ENCODE measurements at places on chromosomes 16 and 17. TPM values are rescaled to one million over a fixed set of nuclear protein-coding genes. Genes with fewer than 3 reads are reported as not detected.

Gene NATD1
- total RNA-seq, result 1.6 TPM

Gene KCTD2
- 51.2 TPM for total RNA-seq

Gene PRR14
- total RNA-seq, result 9.0 TPM

Gene KRTAP1-3
- total RNA-seq, result not detected

Gene GP2
- not detected for total RNA-seq

Gene TMEM132E
- 10.6 TPM for total RNA-seq

Gene PIK3R6
- total RNA-seq, result 0.69 TPM

Gene WFDC1
- total RNA-seq, result 7.6 TPM

Gene PRSS36
- 2.8 TPM for total RNA-seq

Gene CLEC10A
- total RNA-seq, result not detected

Gene MEOX1
- total RNA-seq, result not detected

Gene GAS2L2
- 1.2 TPM for total RNA-seq

Gene OR3A3
- not detected for total RNA-seq

Gene NGFR
- 6.5 TPM for total RNA-seq

Gene FBXW10B
- total RNA-seq, result 0.69 TPM

Gene SMPD3
- 69.0 TPM for total RNA-seq

Gene CCL22
- not detected for total RNA-seq

Gene GUCY2D
- total RNA-seq, result not detected

Gene C16orf92
- total RNA-seq, result not detected

Gene TP53TG3C
- not detected for total RNA-seq

Gene PPP1R27
- total RNA-seq, result not detected

Gene LHX1
- 5.3 TPM for total RNA-seq

Gene CARD14
- total RNA-seq, result 0.46 TPM

Gene CACNG5
- total RNA-seq, result 12.2 TPM

Gene PSMC5
- total RNA-seq, result 78.0 TPM

All from diencephalon (tissue), 1 donor.